ENCODE measurements at places on chromosomes 2 and 18.

DNA sequence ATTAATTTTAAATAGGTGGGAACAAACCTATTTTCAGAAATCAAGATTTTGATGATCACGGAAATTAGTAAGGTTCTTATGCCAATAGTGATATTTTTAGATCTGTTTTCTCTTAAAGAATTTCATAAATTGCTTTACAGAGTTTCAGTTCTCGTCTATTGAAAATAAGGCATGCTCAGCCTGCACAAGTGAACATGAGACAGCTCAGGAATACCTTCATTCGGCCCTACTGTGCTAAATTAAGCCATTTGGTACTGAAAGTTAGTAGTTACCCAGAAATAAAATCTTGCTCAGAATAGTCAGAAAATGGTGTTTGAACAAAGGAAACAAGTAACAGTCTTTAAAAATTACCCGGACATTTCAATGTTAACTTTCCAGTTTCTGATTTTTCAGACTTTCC, 60.4 kb downstream of the DLGAP1 start:
- DNase-seq, result no peak

GRCh38 chr2:145601361-145601925, 1081.5 kb upstream of the ZEB2 start:
- DNase-seq, result no peak

- peak; percentile 27 for DNase-seq
These were observed 510 bp downstream of the NCKAP1 start for GRCh38 chr2:183037553-183038340.

DNA sequence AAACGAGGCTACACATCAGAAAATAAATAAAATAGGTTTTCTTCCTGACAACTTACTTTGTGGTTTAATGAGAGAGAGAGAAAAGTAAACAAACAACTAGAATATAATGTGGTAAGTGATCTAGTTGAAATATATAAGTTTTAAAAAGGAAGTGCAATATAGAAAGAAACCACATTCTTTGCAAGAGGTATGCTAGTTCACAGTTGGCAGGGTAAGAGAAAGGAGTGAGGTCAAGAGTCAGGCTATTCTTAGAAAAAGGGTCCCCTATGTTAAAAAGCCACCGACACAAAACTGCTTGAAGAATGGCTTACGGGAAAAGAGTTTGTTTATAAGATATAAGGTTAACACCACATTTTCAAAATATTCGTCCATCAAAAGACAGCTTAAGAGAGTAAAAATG, 462.1 kb downstream of the ERBB4 start:
- DNase-seq, result no peak

GRCh38 chr2:237459741-237460174, 27.3 kb upstream of the MLPH start:
- DNase-seq, result no peak

DNA sequence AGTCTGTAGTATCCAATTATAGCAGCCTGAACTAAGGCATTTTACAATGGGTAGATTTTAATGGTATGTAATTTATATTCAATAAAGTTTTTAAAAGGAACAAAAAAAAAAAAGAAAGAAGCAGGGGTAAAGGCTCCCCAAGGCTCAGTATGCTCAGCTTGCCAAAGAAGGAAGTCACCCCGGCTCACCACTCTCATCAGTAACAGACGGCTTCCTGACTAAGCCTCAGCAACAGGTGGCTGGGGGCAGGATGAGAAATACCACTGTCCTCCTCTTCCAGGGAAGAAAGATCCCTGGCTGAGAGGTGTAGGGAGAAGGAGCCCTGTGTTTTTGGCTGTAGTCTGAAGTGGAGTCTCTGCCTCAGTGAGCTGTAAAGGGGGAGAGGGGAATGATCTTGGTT, 121.2 kb downstream of the ARHGEF4 start:
- no peak for DNase-seq

DNA sequence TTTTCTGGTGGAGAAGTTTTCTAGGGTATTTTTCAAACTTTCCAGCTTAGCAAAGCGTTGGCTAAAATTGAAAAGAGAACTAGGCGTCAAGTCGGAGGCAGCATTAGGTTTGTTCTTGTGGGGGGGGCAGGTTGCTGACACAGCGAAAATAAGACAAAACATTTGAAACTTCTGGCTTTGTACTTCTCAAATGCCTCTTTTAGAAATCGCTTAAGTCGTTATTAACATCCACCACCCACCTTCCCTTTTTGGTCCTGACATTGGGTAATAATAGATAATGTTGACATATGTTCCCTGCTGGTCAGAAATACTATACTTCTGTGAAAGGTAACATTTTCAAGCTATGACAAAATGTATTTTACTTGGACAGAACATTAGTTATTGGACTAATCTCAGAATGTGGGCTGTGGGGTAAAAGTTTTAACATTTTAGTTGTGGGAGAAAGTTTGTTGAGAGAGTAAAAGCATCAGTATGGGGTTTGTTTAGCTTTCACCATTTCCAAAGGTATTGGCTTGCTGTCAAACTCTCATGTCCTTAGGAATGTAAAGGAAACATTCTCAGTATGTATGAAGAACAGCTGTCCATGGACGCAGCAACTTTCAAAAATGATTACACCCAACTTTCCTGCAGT, 88.1 kb upstream of the ZEB2 start:
- peak; percentile 46 for DNase-seq

DNA sequence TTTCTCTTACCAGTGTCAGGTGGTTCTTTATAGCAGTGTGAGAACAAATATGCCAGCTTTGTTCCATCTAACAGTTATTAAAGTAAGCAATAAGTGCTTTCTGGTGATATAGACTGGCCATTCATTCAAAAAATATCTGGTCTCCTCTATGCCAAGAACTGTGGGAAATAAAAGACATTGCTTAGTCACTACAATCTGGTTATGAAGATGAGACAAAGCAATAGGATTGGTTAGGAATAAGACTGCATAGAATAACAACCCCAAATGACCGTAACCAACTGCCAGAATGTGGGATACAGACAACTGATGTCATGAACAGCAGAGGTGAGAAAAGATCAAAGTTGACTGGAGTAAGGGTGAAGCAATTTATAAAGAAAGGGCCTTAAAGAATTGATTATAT, 83.8 kb downstream of the MBD2 start:
- no peak for DNase-seq

DNA sequence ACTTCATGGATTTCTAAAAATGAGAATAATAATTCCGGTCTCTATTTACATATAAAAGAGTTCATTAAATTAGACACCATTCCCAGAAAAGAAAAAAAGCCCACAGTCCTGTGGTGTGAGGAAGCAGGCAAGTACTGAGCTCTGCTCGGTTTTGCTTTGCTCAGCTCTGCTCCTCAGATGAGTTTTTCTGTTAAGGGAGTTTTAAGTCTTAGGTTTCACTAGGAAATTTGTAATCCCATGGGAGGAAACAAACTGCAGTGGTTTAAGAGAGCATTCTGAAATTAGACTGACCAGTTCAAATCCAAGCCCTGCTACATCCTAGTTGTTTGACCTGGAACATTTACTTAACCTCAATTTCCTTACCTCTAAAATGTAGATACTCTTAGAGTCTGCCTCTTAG, 338.6 kb upstream of the MMADHC start:
- DNase-seq, result no peak

GRCh38 chr2:20501974-20502373, 55.1 kb downstream of the RHOB start:
- DNase-seq, result no peak

DNA sequence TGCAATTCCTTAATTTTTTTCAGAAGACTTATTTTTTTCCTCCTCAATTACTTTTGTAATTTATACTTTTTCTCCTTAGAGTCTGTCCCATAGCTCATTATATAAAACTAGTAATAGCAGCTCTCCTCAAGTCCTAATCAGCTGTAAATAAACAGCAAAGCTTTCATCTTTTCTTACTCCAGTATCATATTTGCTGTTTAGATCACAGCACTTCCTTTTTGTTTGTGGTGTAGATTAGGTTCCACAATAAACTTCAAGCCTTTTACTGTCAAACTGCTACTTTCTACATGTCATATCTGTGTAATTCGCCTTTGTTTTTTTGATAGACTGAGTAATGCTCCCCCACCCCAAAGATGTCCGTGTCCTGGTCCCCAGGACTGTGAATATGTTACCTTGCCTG, 25.5 kb downstream of the GCG start:
- DNase-seq, result no peak

DNA sequence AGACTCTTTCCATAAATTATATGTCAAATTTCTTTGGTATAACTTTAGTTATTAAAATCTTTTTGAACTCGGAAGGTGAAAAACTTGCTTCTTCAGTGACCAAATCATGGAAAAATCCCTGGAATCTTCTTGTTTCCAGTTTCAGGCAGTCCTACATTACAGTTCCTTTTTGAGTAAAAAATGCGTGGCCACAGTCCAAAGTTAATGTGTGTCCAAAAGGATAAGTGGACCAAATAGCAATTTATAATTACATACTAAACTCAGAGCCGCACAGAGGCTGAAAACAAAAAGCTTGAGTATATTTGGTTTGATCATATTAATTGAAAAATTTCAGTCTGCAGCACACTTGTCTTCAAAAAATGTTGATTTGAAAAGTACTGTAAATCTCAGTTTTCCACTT, 28.4 kb upstream of the DYNC2LI1 start:
- no peak for DNase-seq

DNA sequence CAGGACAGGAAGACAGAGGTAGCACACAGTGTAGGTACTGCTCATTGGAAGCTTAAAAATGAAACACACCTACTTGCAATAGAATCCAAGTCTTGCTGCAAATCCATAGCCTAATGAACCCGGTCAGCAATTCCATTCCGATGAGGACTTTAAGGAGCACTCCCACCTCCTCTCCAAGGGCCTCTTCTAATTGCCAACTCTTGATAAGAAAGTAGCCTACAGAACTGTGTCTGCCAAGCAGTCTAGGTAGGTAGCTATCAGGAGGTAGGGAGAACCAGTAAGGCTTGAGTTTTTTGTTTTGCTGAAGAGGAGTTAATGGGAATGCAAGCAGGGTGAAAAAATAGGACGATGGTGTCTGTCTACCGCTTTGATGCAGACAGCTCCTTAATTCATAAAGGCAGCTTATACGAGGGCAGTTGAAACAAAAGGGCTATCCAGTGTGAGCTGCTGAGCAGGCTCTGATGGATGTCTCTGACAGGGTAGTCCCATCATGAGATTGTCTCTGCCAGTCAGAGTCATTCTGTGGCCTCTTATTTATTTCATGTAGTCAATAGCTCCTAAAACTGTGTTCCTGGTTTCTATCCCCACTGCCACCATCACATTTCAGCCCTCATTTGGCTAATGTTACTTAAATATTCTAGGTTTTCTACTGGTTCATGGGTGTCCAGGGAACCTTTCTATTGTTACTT, 155.6 kb upstream of the DNMT3A start:
- DNase-seq, result no peak

DNA sequence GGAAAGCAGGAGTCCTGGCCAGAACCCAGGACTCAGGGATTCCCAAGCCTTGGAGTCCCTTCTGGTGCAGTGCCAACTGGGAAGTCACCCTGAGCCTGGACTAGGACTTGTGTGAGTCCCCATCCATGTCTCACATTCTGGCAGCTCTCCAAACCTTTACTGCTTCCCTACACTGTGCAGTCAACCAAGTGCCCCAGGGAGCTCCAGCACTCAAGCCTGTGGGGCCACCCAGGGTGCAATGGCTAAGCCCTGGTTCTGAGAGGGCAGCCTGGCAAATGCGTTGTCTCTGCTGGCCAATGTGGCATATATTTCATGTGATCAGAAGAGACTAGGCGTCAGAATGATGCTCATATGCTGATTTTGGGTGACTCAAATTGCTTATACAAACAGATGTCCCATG, 223.4 kb downstream of the SP3 start:
- DNase-seq, result no peak

- peak; percentile 90 for DNase-seq
These were observed 496 bp upstream of the ITGA4 start for GRCh38 chr2:181456660-181457120.

- DNase-seq, result no peak
These were observed 39.4 kb upstream of the MAP4K3 start for GRCh38 chr2:39476524-39476923.

- DNase-seq, result no peak
These were observed 43.0 kb downstream of the NGEF start for GRCh38 chr2:232970051-232970450.

DNA sequence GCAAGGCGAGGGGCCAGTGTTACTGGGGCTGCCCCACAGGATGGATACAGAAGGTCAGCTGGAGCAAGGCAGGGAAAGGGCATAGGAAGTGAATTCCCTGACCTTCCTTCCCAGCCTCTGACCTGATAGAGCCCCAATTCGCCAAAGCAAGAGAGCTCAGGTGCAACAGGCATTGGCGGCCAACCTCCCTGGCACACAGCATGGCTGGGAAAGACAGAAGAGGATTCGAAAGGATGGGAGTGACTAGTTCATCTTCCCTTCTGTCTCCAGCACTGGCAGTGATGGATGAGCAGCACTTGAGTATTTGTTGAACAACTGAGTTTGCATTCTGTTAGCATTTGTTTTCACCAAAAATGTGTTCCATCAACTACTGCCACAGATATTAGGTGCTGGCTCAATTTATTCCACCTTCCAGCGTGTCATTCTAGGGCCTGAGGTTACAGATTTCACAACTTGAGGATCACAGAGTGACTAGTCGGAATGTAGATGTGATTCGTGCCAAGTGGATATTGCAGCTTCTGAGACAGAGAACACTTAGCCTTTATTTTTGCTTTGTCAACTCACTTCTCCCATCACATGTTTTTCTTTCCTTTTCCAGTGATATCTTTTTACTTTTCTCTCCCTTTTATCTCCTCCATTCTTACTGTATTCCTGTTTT, 6.2 kb downstream of the COPS8 start:
- no peak for DNase-seq

DNA sequence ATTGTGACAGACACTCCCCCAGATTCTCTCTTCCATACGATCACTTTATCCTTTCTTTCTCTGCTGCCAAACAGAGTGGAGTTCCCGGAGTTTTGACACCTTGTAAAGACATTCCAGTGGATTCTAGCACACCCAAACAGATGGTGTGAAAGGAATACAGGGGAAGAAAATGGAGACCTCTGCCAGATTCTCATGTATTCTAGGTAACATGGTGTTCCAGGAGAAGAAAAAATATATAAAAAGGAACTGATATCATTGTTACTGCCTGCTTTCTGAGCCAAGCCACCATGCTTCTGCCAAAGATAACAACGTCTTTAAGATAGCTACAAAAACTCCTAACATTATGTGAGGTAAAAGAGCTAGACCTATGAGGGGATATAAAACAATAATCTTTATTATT, 136.5 kb downstream of the TXNL1 start:
- DNase-seq, result no peak

- no peak for DNase-seq
These were observed 10.4 kb downstream of the FIGLA start for GRCh38 chr2:70779911-70780545.

GRCh38 chr2:237120916-237121315, 35.2 kb downstream of the COPS8 start:
- DNase-seq, result no peak

DNA sequence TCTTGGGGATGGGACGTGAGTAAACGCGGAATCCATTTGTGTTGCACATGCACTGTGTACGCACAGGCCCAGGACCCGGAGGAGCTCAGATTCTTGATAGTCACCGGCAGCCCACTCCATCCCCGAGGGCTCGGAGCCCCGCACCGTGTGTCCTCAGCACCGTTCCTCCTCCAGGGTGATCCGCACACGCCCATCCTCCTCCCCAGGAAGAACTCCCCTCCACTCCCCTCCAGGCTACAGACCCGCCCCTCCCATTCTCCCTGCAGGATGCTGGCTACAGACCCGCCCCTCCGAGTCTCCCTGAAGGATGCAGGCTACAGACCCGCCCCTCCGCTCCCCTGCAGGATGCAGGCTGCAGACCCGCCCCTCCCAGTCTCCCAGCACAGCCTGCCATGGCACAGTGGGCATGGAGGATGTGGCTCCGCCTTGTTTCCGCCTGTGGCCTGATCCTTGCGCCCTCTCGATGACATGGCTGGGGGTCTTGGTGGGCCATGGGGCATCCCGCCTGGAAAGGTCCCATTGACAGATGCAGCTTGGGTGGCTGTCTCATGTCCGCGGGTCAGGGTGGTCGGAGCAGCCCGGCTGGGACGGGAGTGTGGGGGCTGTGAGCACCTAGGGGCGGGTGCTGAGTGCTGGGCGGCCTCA, 14.1 kb downstream of the CTDP1 start:
- no peak for DNase-seq
